ENCODE measurements at places on chromosomes 7 and 10. TPM values are rescaled to one million over a fixed set of nuclear protein-coding genes. Genes with fewer than 3 reads are reported as not detected.
A peak's percentile ranks its signal among the peaks of the same experiment; 100 is the strongest.

Gene GJD4
- total RNA-seq = not detected

DNA sequence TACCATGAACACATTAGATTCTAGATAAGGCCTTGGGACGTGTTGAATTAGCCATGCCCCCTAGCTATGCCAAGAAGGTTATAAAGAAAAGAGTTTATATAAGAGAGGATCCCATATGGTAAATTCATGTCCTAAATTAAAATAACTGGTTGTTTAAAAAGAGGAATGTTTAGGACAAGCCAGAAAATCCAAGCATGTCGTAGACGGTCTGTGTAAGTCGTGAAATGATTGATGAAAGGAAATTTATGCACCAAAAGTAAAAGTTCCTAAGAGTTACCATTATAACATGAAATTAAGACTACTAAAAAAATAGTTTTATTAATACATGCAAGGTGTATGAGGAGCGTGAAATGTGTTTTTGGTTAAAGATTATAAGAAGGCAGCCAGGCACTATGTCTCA is 624.9 kb downstream of the ARL4A start:
- H3K27me3 ChIP-seq = no peaks in the 10 kb centered on the region
- H3K4me3 ChIP-seq = no peak overlapping the region
- no peaks in the 10 kb centered on the region for H3K4me1 ChIP-seq
- no peak overlapping the region for H3K27ac ChIP-seq
- DNase-seq = no peak

Gene C7orf57
- not detected for total RNA-seq

GRCh38 chr7:20200361-20200760 is 16.8 kb downstream of the MACC1 start:
- H3K27me3 ChIP-seq = no peaks in the 10 kb centered on the region
- no peak for DNase-seq
- no peaks in the 10 kb centered on the region for H3K4me1 ChIP-seq
- no peak overlapping the region for H3K27ac ChIP-seq
- H3K36me3 ChIP-seq = no peaks in the 10 kb centered on the region

DNA sequence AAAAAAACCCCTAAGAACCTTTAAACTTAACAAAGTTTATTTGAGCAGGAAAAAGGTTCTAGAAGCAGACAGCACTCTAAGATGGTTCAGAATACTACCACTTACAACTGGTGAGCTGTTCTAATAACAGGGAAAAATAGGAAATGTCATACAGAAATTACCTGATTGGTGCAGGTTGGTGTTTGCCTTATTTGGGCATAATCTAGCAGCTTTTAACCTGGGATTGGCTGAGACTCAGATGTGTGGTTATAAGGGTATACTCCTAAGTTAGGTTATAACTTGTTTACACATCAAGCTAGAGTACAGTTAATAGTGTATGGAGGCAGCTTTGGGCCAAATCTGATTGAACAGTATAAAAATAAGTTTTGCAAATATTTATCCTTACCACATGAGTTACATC is 59.8 kb downstream of the MAPK8 start:
- H3K27ac ChIP-seq = no peak overlapping the region
- no peak overlapping the region for H3K4me3 ChIP-seq
- H3K36me3 ChIP-seq = no peaks in the 10 kb centered on the region
- H3K27me3 ChIP-seq = no peaks in the 10 kb centered on the region

DNA sequence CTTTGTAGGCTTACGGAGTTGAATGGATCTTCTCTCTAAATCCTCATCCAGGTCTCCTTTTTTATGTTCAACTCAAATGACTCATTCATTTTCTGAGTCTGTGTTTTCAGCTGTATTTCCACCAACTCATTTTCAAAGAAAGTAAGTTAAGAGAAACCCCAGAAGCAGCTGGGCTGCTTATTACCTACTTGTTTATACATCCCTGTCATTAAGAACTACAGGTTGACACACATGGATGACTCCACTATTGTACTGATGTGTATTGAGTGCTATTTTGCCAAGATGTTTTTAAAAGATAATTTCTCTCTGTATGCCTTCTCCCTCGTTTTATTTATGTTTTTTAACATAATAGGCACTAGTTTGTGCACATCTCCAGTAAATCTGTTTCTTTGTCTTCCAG is 41.9 kb downstream of the DGKI start:
- H3K27ac ChIP-seq = no peak overlapping the region
- no peak overlapping the region for H3K4me3 ChIP-seq
- H3K4me1 ChIP-seq = no peaks in the 10 kb centered on the region
- peaks cover 3% of the 10 kb centered on the region for H3K27me3 ChIP-seq
- H3K36me3 ChIP-seq = no peaks in the 10 kb centered on the region
- no peak for DNase-seq

DNA sequence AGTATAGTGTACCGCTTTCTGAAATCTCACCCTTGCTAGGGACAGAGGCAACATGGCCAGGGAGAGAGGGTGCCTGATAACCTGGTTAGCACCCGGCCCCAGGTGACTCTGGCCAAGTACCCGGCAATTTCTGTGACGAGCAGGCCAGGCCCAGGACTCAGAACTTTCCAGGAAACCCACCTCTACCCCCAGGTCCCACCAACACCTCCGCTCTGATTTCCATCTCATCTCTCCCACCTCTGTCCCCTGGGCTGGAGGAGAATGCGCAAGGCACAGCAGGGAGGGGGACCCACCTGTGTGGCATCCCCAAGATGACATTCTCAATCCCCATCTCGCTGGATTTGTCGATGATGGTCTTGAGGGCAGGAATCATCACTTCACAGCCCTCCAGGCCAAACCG is 11.6 kb downstream of the OGDHL start:
- no peaks in the 10 kb centered on the region for H3K36me3 ChIP-seq
- no peak overlapping the region for H3K4me3 ChIP-seq
- no peak for DNase-seq
- H3K4me1 ChIP-seq = no peaks in the 10 kb centered on the region

DNA sequence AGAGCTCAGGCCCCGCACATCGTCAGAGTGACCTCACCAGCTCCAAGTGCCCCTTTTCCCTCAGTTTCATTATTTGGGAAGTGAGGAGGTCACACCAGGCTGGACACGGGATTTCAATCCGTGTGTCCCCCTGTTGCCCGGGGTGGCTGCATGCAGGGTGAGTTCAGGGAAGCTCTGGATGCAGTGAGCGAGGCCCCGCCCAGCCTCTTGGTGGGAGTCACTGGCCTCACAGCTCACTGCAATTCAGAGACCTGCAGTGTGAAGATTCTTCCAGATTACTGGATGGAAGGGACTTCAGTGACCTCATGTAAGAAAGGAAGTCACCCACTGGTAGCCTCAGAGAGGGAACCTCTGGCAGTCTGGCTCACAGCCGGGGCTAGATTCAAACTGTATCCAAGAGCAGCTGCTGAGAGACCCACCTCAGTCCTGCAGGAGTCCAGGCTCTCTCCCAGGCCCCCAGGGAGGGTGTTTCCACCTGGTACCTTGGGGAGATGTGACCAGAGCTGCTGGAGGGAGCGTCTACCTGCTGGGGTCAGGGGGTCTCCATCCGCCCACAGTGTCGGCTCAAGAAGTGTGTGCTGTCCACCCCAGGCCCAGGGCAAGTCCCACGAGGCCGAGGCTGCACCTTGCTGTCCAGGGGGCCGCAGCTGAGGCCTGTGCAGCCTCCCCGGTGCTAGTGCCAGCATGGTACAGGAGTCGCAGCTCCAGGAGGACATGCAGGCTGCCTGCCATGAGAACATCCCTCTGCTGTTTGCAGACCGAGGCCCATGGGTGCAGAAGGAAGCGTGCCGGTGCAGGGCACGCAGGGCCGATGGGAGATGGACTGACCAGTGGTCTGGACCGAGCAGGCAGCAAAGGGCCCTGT is 54.4 kb downstream of the MGMT start:
- H3K27ac ChIP-seq = no peak overlapping the region
- H3K4me3 ChIP-seq = no peak overlapping the region
- DNase-seq = no peak
- H3K4me1 ChIP-seq = no peaks in the 10 kb centered on the region
- no peaks in the 10 kb centered on the region for H3K27me3 ChIP-seq

DNA sequence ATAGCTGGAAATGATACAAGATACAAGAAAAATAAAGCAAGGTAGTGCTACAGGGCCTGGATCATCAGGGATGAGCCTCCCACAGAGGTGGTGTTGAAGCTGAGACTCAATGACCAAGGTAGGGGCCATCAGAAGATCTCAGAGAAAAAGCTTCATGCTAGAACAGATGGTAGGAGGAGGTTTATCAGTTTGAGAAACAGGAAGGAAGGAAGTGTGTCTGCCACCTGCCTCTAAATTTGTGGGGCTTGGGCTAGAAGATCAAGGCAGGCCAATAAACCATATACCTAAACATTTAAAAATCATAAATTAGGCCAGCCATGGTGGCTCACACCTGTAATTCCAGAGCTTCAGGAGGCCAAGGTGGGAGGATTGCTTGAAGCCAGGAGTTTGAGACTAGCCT is 410.8 kb upstream of the PRKCQ start:
- no peaks in the 10 kb centered on the region for H3K27me3 ChIP-seq
- H3K36me3 ChIP-seq = no peaks in the 10 kb centered on the region
- DNase-seq = no peak
- H3K27ac ChIP-seq = no peak overlapping the region
- H3K4me1 ChIP-seq = peaks cover 9% of the 10 kb centered on the region

GRCh38 chr7:1925349-1925748 is 255.3 kb downstream of the ELFN1 start:
- peak; percentile 27 for DNase-seq
- H3K36me3 ChIP-seq = peaks cover 14% of the 10 kb centered on the region
- no peaks in the 10 kb centered on the region for H3K27me3 ChIP-seq
- peaks cover 78% of the 10 kb centered on the region for H3K4me1 ChIP-seq
- H3K27ac ChIP-seq = peak overlapping the region; percentile 76
- peak overlapping the region; percentile 19 for H3K4me3 ChIP-seq

DNA sequence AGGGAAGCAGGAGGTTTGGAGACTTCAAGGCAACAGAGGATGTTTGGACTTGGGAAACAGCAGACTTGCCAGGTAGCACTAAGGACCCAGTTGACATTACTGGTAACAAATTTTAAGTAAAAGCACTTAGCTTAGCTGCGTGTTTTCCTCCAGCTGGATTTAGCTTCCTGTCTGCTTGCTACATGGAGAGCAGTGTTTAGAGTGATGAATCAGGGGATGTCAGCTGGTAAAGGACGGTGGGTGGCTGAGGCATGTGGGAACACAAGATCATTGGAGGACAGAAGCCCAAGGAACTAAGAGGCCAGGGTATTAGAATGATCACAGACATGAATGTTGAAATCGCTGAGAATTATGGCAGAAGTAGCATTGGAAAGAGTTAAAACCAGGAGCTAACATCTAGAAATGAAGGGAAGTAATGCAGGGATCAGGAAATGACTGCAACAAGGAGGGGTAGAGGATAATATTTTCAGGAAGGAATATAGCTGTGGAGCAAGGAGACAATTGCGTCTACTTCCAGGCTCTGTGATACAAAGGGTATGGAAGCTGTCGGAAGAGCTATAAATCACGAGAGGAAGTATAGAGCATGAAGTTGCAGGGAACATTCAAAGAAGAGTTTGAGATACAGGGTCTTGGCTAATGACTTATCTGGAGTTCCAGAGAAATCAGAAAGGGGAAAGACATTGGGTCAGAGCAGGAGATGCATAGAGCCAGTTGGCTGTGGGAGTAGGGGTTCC is 34.4 kb downstream of the CALD1 start:
- H3K27me3 ChIP-seq = no peaks in the 10 kb centered on the region
- no peak overlapping the region for H3K4me3 ChIP-seq
- DNase-seq = no peak
- no peak overlapping the region for H3K27ac ChIP-seq
- H3K36me3 ChIP-seq = no peaks in the 10 kb centered on the region

DNA sequence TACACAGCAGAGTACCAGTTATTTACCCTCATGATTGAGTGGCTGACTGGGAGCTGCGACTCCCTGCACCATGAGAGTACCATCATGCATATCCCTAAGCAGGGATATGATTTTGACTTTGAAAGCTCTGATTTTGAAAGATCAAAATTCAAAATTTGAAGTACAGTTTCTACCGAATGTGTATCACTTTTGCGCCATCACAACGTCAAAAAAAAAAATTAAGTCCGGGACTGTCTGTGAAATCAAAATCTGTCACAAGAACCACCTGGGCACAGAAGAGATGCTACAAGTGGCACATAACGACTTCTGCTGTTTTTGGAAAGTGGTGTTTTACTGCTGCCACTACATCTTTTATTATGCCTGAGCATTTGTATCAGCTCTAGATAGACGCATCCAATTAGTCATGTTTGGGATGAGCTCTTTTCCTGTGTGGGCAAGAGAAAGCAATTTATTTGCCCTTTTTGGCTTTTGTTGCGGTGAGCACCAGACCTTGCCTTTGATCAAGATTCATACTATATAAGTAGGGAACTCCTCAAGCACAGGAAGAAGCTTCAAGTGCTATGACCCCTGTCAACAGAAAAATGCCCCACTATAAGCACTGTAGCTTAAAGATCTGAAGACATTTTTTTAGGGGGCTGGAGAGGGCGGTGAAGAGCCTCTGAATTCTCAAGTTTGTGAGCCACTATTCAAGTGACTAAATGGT is 10.7 kb downstream of the MTPN start:
- no peak for DNase-seq
- peaks cover 24% of the 10 kb centered on the region for H3K36me3 ChIP-seq
- no peak overlapping the region for H3K27ac ChIP-seq
- peaks cover 14% of the 10 kb centered on the region for H3K4me1 ChIP-seq
- no peaks in the 10 kb centered on the region for H3K27me3 ChIP-seq

DNA sequence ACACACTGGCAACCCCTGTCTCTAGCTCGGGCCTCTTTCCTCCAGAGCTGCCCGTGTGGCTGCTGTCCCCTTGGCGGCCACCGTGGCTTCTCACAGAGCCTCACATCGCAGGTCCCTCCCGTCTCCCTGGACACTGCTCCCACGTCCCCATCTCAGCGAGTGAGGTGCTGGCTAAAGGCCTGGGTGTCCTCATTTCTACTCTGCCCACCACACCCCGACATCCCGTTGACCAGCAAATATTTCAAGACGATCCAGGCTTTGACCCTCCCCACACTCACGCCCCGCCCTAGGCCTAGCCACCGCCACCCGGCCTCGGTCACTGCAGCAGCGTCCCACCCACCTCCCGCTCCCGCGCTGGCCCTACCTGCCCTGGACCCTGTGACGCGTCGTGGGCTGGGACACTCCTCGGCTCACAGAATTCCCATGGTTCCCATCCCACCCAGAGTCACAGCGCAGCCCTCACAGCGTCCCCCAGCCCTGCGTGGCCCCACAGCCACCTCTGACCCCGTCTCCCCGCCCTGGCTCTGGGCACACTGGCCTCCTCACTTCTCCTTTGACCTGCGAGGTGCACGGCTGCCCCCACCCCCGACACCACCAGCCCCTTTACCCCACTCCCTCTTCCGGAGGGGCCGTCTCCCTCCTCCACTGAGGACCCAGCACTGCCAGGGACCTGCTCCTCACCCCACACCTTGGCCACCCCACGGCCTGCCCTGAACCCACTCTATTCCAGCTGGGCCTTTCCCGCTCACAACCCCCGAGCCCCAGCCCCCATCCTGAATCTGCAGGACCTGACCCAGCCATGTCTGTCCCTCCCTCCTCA is 6.9 kb downstream of the ADAP1 start:
- peaks cover 3% of the 10 kb centered on the region for H3K27me3 ChIP-seq
- no peak overlapping the region for H3K27ac ChIP-seq
- DNase-seq = no peak
- H3K36me3 ChIP-seq = no peaks in the 10 kb centered on the region
- H3K4me3 ChIP-seq = no peak overlapping the region
